ENCODE measurements at places on chromosomes 2 and 18. TPM values are rescaled to one million over a fixed set of nuclear protein-coding genes. Genes with fewer than 3 reads are reported as not detected.

HES6 gene
- 0.80 TPM for polyA plus RNA-seq

CRYGC gene
- polyA plus RNA-seq, result not detected

MSTN gene
- 0.10 TPM for polyA plus RNA-seq

CDH2 gene
- polyA plus RNA-seq, result 0.46 TPM

TNS1 gene
- polyA plus RNA-seq, result 2.5 TPM

C1QL2 gene
- polyA plus RNA-seq, result not detected

SPDYA gene
- 0.22 TPM for polyA plus RNA-seq

POTEI gene
- polyA plus RNA-seq, result not detected

LIMS2 gene
- polyA plus RNA-seq, result not detected

RTP5 gene
- polyA plus RNA-seq, result not detected

ASPRV1 gene
- polyA plus RNA-seq, result 1.5 TPM

CPLX4 gene
- polyA plus RNA-seq, result not detected

DNA sequence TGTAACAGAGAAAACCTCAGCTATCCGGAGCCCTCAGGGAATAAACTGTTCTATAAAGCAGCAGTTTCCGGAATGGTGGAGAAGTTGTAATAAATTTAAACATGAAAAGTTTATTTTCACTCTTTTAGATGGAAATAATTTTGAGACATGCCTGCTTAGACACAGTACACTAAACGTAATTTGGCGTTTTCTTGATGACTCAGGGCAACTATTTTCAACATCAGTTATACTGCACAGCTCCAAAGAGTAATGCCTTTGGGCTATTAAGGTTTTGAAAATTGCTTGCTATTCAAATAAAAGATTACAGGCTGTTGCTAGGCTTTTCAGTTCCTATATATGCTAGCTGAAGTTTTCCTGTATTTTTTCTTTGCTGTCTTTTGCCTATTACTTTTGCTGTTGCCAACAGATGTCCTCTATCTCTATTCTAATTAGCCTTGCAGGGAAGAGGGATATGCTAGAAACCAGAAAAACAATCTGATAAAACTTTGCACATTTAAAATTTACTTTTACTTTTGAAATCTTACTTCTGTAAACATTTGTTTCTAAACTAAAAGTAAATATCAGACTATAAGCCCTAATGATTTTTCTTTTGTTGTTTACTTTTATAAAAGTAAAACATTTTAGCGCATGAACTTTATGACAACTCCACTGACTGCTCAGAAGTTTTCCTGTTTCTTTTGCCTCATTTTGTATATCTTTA, 113.4 kb upstream of the WDSUB1 start:
- no peak overlapping the region for H3K27ac ChIP-seq
- DNase-seq, result no peak
- H3K27me3 ChIP-seq, result no peaks in the 10 kb centered on the region
- H3K4me1 ChIP-seq, result peaks cover 11% of the 10 kb centered on the region

- H3K27me3 ChIP-seq, result no peaks in the 10 kb centered on the region
- peaks cover 4% of the 10 kb centered on the region for H3K36me3 ChIP-seq
- peaks cover 17% of the 10 kb centered on the region for H3K4me1 ChIP-seq
- no peak overlapping the region for H3K4me3 ChIP-seq
- no peak overlapping the region for H3K27ac ChIP-seq
Observed at GRCh38 chr2:105756435-105756834, 11.7 kb downstream of the NCK2 start.

DNA sequence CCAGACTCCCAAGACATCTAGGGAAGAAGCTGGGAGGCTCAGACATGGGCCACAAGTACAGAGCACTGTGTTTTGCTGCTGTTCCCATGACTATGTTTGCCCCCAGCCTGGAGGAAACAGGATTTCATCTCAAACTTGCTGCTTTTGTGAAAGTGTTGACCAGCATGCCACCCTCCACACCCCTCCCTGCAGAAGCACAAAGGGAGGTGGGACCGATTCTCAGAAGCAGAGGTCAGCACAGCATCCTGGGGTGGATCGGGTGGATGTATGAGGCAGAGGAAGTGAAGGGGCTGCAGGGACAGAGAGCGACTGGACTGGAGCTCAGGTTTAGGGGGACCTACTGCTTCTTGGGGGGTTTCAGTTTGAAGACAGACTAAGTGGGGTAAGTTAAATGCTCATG, 209.2 kb downstream of the ZNF516 start:
- no peak for DNase-seq
- H3K4me1 ChIP-seq, result no peaks in the 10 kb centered on the region
- no peaks in the 10 kb centered on the region for H3K27me3 ChIP-seq
- no peaks in the 10 kb centered on the region for H3K36me3 ChIP-seq
- H3K4me3 ChIP-seq, result no peak overlapping the region

DNA sequence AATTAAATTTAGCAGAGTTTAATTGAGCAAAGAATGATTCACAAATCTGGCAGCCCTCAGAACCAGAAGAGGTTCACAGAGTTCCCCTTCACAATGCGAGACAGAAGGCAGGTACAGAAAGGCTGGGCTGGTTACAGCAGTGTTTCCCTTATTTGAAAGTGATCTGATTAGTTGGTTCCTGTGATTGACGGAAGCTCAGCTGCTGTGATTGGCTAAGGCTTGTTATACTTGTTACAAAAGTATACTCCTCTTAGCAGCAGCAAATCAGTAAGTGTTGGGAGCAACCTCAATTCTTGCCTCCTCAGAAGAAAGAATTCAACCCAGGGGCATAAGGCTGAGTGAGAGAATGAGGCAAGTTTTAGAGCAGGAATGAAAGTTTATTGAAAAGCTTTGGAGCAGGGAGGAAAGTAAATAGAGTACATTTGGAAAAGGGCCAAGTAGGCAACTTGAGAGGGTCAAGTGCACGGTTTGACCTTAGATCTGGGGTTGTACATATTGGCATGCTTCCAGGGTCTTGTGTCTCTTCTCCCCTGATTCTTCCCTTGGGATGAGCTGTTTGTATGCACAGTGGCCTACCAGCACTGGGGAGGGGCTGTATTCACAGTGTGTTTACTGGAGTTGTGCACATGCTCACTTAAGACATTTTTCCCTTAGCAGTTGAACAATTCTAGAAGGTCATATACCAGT, 431.8 kb upstream of the RAB12 start:
- DNase-seq, result no peak
- no peaks in the 10 kb centered on the region for H3K4me1 ChIP-seq
- no peaks in the 10 kb centered on the region for H3K27me3 ChIP-seq
- H3K4me3 ChIP-seq, result no peak overlapping the region

GRCh38 chr18:58310517-58310916, 266.5 kb downstream of the NEDD4L start:
- DNase-seq, result no peak
- peak overlapping the region; percentile 60 for H3K27ac ChIP-seq
- H3K4me3 ChIP-seq, result no peak overlapping the region
- peaks cover 59% of the 10 kb centered on the region for H3K4me1 ChIP-seq
- no peaks in the 10 kb centered on the region for H3K27me3 ChIP-seq
- peaks cover 2% of the 10 kb centered on the region for H3K36me3 ChIP-seq

GRCh38 chr2:196435189-196435588, 204.3 kb upstream of the CCDC150 start:
- H3K4me1 ChIP-seq, result no peaks in the 10 kb centered on the region
- H3K27me3 ChIP-seq, result no peaks in the 10 kb centered on the region
- no peak overlapping the region for H3K27ac ChIP-seq
- H3K4me3 ChIP-seq, result no peak overlapping the region
- DNase-seq, result no peak
- H3K36me3 ChIP-seq, result no peaks in the 10 kb centered on the region

- DNase-seq, result no peak
- no peaks in the 10 kb centered on the region for H3K27me3 ChIP-seq
- H3K27ac ChIP-seq, result no peak overlapping the region
- peaks cover 4% of the 10 kb centered on the region for H3K4me1 ChIP-seq
- no peak overlapping the region for H3K4me3 ChIP-seq
Observed at GRCh38 chr18:59871711-59872362, 28.0 kb upstream of the PMAIP1 start.

GRCh38 chr2:161681046-161681445, 56.8 kb downstream of the SLC4A10 start:
- H3K27me3 ChIP-seq, result no peaks in the 10 kb centered on the region
- peaks cover 10% of the 10 kb centered on the region for H3K4me1 ChIP-seq
- peak; percentile 35 for DNase-seq
- no peak overlapping the region for H3K27ac ChIP-seq
- H3K4me3 ChIP-seq, result no peak overlapping the region
- no peaks in the 10 kb centered on the region for H3K36me3 ChIP-seq

GRCh38 chr2:140154271-140154670, 1374.1 kb upstream of the NXPH2 start:
- no peaks in the 10 kb centered on the region for H3K36me3 ChIP-seq
- no peaks in the 10 kb centered on the region for H3K4me1 ChIP-seq
- H3K27ac ChIP-seq, result no peak overlapping the region
- H3K27me3 ChIP-seq, result no peaks in the 10 kb centered on the region
- H3K4me3 ChIP-seq, result no peak overlapping the region
- DNase-seq, result no peak

DNA sequence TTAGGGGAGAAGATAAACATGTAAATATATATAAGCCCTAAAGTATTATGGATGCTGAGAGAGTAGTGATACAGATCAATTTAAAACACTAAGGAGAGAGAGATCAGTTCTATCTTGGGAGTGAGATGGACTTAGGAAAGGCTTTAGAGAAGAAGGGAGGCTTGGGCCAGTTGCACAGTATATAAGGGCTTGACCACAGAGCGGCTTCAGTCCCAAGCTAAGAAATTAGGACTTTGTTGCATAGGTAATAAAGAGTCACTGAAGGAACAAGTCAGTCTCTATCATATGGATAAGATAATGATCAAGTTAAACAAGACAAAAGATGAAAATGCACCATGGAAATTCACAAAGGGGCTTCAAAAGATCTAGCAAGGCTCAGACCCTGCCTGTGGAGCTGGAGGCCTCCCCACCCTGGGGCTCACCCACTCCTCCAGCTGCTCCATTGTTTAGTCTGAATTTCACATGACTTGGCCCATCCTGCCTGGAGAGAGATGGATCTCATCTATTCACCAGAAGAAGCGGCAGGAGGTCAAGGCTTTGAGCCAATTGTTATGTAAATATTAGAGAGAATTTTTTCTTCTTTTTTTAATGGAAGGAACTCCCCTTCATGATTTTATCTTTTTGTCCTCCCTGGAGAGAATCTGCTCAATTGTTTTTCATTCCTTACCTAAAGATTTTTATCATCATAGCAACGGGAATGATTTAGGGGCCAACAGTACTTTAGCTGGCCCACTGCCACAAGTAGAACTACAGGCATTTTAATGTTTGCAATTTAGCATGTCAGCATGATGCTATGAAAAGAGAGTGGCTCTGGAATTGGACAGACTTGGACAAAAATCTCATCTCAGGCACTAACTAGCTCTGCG, 44.0 kb downstream of the GYPC start:
- no peaks in the 10 kb centered on the region for H3K4me1 ChIP-seq
- no peaks in the 10 kb centered on the region for H3K36me3 ChIP-seq
- no peak for DNase-seq

DNA sequence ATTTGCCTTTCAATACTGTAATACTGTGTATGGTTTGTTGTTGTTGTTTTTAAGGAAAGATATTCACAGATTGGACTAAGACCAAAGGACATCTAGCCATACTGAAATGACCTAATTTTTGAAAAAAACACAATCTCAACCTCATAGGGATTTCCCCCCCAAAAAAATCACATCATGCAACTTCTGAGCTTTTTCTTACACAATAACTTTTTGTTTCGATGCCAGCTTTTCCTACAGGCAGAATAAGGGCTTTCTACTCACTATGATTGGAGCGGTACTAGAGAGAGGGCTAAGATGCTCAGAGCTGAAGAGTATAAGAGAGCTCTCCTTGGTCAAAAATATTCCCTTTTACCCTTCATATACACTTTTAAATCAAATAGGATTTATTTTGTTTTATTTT, 32.4 kb upstream of the SLC3A1 start:
- no peak overlapping the region for H3K27ac ChIP-seq
- peaks cover 7% of the 10 kb centered on the region for H3K4me1 ChIP-seq
- no peak overlapping the region for H3K4me3 ChIP-seq
- H3K27me3 ChIP-seq, result no peaks in the 10 kb centered on the region
- H3K36me3 ChIP-seq, result no peaks in the 10 kb centered on the region
- DNase-seq, result no peak

GRCh38 chr2:4358837-4359236, 655.5 kb downstream of the DCDC2C start:
- no peak for DNase-seq
- H3K27me3 ChIP-seq, result no peaks in the 10 kb centered on the region
- no peak overlapping the region for H3K4me3 ChIP-seq
- no peak overlapping the region for H3K27ac ChIP-seq

DNA sequence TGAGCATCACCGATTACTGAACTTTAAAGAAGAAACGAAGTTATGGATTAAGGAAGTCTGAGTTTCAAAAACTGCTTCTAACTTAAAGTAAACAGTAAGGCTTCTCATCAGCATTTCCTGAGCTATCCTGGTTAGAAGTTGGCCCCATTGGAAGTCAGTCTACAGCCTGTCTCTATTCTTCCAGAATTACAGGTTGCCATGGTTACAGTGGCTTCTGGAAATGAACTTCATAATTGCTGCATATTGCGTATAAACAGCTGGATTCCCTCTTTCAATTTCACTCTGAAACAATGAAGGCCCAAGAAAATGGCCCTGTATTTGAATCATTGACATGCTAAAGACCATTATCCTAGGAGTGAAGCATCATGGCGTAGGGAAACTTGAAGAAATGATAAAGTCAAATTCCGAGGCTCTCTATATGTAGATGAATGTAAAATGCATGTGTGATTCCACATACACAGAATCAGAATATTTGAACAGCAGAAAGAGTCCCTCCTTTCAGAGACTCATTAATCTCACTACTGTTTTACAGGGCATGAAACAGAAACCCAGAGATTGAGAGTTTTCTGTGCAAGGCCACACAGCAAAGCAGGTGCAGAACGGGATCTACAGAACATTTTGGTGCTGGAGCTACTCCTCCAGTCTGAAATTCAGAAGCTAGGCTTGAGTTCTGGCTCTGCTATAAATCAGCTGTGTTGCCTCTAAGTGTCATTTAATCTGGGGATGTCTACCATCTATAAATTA, 856.4 kb upstream of the CELF4 start:
- H3K27me3 ChIP-seq, result no peaks in the 10 kb centered on the region
- no peak overlapping the region for H3K27ac ChIP-seq
- H3K36me3 ChIP-seq, result no peaks in the 10 kb centered on the region
- no peak for DNase-seq
- H3K4me3 ChIP-seq, result no peak overlapping the region

- no peak overlapping the region for H3K4me3 ChIP-seq
- peaks cover 6% of the 10 kb centered on the region for H3K4me1 ChIP-seq
- DNase-seq, result no peak
- H3K27ac ChIP-seq, result no peak overlapping the region
- H3K36me3 ChIP-seq, result no peaks in the 10 kb centered on the region
Observed at GRCh38 chr2:225025917-225026571, 16.2 kb downstream of the DOCK10 start.

DNA sequence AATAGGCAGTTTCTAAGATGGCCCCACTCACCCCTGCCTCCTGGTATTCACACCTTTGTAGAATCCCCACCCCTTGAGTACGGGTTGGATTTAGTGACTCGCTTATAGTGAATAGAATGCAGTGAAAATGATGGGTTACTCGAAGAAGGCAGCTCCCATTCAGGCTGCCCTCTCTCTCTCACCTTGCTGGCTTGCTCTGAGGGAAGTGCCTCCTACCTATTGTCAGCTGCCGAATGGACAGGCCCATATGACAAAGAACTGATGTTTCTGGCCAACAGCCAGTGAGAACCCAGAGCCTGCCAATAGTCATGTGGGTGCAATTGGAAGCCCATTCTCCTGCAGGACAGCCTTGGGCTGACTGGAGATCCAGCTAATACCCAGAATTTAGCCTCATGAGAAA, 22.1 kb upstream of the RNF103 start:
- no peaks in the 10 kb centered on the region for H3K27me3 ChIP-seq
- no peak overlapping the region for H3K4me3 ChIP-seq
- DNase-seq, result no peak
- H3K27ac ChIP-seq, result no peak overlapping the region

Data from keratinocyte (primary cell).